ENCODE measurements at places on chromosomes 1 and 21.
A peak's percentile ranks its signal among the peaks of the same experiment; 100 is the strongest.

DNA sequence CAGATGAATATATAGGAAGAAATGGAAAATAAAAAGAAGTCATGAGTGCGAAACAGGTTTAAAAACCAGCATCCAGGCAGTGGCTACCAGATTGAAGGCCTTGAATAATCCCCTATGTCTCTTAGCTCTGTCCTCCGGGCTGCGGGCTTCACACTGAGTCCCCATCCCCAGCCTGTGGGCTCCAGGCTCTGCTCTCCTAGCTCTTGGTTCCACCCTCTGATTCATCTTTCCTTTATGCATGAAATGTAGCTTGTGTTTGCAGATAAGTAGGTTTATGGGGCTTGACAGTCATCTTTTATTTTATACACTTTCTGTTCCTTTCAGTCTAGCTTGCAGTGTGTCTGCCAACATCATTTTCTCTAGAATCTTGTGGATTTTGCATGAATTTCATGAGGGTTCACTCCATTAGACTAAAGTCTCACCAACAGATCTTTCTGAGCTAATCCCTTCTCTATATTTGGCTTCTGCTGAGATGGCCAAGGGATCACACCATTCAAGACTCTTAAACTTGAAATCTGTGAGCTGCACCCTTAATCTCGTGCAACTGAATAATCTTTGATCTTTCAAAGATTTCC, 174.5 kb downstream of the PLPPR4 start:
- no peak for DNase-seq

GRCh38 chr1:45490121-45490625, 790 bp downstream of the TESK2 start:
- DNase-seq: no peak

GRCh38 chr1:58839846-58840835, 56.3 kb upstream of the JUN start:
- DNase-seq: no peak

DNA sequence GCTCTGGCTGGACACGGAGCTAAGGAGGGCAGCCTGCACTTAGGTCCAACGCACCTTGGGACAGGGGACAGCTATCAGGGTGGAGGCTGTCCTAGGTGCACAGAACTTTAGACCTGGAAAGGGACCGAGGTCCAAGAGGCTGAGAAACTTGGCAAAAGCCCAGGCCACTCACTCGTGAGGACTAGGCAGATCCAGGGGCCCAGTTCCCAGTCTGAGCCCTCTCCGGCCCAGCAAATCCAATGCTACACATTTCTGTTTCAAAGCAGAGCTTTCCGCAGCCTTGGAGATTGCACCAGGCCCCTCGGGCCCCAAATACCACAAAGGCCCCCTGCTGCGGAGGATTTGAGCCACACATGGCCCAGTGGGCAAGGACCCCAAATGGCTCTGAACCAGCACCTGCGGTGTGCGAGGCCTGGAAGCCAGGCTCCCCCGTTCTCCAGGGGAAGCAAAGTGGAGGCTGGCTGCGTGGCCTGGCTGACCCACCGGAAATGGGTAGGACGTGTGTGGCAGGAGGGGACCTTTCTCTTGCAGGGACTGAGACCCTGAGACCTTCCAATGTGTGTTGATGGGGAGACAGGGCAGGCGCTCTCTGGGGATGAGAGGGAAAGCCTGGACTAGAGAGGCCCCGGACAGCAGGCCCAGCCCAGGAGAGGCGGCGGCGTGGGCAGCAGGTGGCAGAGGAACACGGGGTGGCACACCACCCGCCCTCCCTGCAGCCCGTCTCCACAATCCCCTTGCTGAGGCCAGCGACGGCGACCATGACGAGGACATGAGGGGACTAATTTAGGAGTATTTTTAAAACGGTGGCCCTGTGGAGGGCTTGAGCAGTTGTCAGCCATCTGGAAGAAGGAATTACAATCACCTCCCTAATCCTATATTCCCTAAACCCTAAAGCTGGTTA, 118.7 kb downstream of the CASZ1 start:
- DNase-seq: no peak

DNA sequence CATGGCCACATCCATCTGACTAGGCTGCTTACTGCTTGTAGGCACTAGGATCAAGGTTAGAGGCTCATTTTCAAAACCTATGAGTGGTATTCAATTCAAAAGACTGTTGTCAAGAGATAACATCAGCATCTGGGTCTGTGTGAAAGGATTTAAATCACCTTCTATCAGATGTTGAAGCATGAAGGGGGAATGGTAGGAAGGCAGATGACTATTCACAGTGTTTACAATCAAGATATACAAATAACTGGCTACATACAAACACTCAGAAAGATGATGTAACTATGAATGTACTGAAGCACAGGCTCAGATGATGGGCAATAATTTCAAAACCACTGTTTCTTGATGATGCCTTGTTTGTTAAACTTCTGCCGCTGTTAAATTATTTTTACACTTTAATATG, 249.2 kb downstream of the SLC45A1 start:
- DNase-seq: no peak

GRCh38 chr21:32334980-32335531, 36.4 kb downstream of the MRAP start:
- no peak for DNase-seq

GRCh38 chr1:2480236-2480985, 4.3 kb downstream of the PLCH2 start:
- no peak for DNase-seq

DNA sequence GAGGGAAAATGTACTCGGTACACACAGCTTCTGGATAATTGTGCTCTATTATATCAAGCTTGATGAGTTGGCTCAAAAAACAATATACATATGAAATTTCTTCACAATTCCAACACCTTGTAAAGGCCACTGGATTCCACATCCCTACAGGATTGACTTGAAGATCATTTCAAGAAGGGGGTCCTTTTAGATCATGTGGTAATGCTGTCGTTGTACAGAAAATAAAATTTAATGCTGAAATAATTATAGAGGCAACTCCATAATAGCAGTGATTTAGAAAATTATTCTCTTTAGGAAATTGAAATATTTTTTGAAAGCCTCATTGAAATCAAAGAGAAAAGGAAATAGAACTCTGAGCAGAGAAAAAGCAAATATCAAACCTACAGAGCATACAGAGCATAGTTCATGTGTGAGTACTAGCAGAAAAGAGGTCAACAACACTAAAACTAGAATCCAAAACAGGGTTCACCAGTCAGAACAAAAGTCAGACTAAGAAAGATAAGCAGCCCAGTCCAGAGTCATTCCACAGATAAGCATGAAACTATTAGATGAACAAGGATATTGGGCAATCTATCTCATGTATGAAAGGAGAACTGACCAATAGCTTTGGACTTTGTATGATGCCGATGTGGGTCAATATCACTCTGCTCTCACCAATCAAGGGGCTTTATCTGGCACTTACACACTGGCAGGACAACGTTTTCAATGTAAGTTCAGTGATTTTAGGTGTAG, 79.5 kb upstream of the PALMD start:
- no peak for DNase-seq

DNA sequence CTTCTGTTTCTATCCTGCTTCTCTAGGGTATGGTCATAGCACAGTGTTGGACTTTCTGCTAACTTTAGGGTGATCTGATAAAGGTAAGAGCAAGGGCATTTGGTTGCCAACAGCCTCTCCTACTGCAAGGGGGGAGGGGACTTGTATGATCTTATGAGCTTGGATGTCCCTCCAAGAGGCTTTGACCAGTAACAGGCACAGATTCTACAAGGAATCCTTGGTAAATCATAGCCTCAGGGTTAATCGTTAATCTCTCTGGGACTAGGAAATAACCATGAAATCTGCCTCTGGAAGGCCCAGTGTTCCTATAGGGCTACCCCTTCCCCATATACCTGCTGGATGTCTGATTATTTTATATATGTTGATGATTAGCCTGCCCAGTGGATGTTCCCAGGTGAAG, 134.8 kb upstream of the TNFSF4 start:
- DNase-seq: no peak

DNA sequence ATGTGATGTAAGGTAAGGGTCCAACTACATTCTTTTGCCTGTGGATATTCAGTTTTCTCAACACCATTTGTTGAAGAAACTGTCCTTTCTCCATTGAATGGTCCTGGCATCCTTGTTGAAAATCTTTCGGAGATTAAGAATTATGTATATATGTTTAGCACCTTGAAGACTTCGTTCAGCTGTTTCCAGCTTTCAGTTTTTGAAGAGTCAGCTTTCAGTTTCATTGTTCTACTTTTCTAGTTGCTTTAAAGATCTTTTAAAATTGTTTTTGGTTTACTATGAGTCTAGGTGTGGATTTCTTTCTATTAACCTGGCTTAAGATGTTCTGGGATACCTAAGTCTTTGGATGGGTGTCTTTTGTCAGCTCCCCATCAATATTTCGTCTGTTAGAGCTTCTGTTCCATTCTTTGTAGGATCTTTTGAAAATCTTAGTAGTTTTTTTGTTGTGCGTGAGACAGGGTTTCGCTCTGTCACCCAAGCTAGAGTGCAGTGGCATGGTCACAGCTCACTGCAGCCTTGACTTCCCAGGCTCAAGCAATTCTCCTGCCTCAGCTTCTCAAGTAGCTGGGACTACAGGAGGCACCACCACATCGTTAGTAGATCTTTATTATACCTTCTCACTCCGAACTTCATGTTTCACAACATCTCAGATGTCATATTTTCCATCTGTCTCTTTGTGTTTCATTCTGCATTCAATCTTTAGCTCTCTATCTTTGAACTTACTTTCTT, 353.5 kb upstream of the B3GALT2 start:
- no peak for DNase-seq

DNA sequence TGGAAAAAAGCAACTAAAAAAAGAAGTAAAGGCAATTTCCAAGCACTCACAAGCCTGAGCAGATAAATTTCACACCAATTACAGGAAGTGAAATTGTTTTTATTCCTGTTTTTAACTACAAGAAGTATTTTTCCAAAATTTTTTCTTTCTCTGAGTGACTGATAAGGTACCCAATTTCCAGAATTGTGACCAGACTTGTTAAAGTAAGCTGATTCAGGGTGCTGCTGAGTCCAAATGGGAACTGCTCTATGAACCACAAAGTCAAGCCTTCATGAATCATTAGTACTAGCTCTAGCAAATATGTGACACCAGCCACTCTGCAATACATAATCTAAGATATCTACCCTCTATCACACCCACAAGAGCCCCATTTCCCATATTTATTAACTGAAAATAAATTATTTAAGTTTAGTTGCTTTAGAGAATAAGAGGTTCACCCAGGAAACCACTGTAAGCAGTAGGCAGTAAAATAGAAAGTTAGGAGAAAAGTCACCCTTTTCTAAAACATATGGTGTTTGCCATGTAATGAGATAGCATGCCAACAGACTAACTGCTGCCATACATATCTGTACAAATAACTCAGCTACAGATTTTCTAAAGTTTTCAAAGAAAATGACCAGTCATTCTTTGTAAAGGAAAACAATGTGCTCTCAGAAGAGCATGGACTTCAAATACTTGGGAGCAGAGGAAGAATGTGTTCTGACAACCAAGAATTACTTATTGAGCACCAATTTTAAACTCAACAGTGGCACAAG, 43.1 kb upstream of the TNFSF18 start:
- DNase-seq: no peak

- DNase-seq: no peak
These were observed 315.9 kb downstream of the ST6GALNAC3 start for GRCh38 chr1:76390456-76390855.

DNA sequence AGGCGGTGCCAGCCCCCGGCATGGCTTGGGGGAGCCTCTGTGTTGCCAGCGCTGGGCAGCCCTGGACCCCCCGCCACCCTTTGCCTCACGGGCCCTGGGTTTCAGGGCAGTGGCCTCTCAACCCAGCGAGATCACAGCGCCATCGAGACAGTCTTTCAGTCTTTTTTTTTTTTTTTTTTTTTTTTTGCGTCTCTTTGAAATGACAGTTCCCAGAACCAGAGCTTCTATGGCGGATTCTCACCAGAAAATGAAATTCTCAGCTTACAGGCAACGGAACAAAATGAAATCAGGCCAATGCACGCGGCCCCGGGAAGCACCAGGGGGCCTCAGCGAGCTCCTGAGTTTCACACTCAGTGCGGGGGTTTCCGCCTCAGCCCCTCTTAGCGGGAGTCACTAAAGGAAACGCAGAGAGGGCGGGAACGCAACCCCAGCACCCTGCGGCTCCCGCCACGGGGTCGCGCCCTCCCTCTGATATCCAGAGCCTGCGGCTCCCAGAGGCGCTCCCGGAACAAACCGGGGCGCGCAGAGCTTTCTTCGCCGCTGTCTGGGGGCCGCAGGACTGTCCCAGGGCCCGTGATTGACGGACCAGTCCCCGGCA, 8.0 kb upstream of the COL6A1 start:
- DNase-seq: peak; percentile 86

GRCh38 chr1:21782349-21782867, 541 bp downstream of the USP48 start:
- peak; percentile 76 for DNase-seq

GRCh38 chr1:195664628-195665027, 943.6 kb downstream of the KCNT2 start:
- no peak for DNase-seq

GRCh38 chr1:91777630-91778300, 108.2 kb downstream of the TGFBR3 start:
- DNase-seq: no peak

GRCh38 chr1:206583707-206584648, 28.3 kb downstream of the EIF2D start:
- DNase-seq: no peak

- no peak for DNase-seq
These were observed 5.9 kb upstream of the SPRR2E start for GRCh38 chr1:153100245-153100644.

DNA sequence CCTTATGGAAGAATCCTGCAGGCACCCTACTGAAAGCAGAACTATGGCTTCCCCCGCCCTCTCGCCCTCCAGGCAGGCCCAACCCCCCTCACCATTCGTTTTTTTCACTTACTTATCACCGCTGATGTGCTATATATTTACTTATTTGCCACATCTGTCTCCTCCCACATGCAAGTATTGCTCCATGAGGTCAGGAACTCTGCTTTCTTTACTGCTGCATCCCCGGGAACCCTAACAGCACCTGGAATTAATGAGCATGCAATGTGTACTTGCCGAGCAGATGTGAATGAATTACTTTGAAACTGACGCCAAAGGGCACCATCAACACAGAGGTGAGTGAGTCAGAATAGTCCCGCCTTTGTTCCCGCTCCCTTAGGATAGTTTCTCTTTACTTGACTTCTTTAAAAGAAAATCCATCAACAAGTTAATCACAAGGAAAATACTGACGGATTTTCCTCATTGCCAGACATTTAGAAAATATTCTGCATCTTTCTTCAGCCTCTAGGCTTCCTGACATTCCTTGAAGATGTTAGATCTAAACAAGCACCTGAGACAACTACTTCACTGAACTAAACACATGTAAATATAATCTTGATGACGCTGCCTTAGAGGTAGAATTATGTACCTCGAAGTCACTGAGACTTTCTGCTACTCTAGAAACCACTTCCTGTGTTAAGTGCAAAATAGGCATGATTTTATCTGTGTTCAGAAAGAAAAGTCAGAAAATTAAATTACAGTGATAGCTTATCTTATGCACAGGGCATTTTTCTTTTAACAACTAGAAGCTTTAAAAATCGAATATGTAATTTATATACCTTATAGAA, 17.5 kb upstream of the RAB4A start:
- peak; percentile 59 for DNase-seq

- no peak for DNase-seq
These were observed 116.6 kb upstream of the SYT6 start for GRCh38 chr1:114270282-114270681.

- no peak for DNase-seq
These were observed 53.8 kb downstream of the CRB1 start for GRCh38 chr1:197321811-197322210.

- DNase-seq: no peak
These were observed 104.4 kb downstream of the GALNT2 start for GRCh38 chr1:230171356-230172015.

GRCh38 chr1:218886101-218886871, 287.4 kb upstream of the LYPLAL1 start:
- DNase-seq: no peak
